ENCODE measurements at places on chromosomes 2 and 18. TPM values are rescaled to one million over a fixed set of nuclear protein-coding genes. Genes with fewer than 3 reads are reported as not detected.

Gene FBXO41
- 1.5 TPM for total RNA-seq

GRCh38 chr2:238351315-238351714 lies 31.0 kb downstream of the TRAF3IP1 start:
- no peak for DNase-seq
- H3K4me3 ChIP-seq, result no peak overlapping the region
- H3K27ac ChIP-seq, result no peak overlapping the region
- no peaks in the 10 kb centered on the region for H3K27me3 ChIP-seq

DNA sequence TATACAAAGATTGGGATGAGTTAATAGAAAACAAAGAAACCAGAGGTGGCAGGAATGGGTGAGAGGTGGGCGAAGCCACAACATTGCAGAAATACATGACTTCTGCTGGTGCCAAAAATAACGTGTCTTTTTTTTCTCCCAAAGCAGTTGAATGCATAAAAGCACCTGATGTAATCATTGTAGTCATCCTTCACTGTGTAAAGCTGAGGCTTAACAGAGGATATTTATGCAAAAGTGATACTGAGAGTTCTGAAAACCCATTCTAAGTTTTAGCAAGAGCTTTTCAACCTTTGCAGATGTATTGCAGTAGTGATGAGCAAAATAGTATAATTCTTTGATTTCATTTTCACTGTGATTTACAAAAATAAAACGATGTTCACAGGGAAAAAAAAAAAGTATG lies 173.0 kb downstream of the PTGR3 start:
- no peaks in the 10 kb centered on the region for H3K36me3 ChIP-seq
- no peak overlapping the region for H3K27ac ChIP-seq
- no peak overlapping the region for H3K4me3 ChIP-seq
- DNase-seq, result no peak
- no peaks in the 10 kb centered on the region for H3K27me3 ChIP-seq

GRCh38 chr2:10544252-10544651 lies 96.1 kb upstream of the ODC1 start:
- peaks cover 12% of the 10 kb centered on the region for H3K27me3 ChIP-seq
- peaks cover 15% of the 10 kb centered on the region for H3K4me1 ChIP-seq
- no peak overlapping the region for H3K27ac ChIP-seq
- DNase-seq, result no peak

Gene AQP4
- total RNA-seq, result 0.09 TPM

- H3K36me3 ChIP-seq, result no peaks in the 10 kb centered on the region
- peaks cover 24% of the 10 kb centered on the region for H3K4me1 ChIP-seq
- H3K4me3 ChIP-seq, result no peak overlapping the region
- no peak overlapping the region for H3K27ac ChIP-seq
- DNase-seq, result no peak
- H3K27me3 ChIP-seq, result no peaks in the 10 kb centered on the region
Measured at GRCh38 chr18:48932462-48932818, 18.3 kb downstream of the SMAD7 start.

- H3K27ac ChIP-seq, result no peak overlapping the region
- H3K4me1 ChIP-seq, result peaks cover 9% of the 10 kb centered on the region
- DNase-seq, result no peak
- H3K27me3 ChIP-seq, result no peaks in the 10 kb centered on the region
Measured at GRCh38 chr2:121890041-121890440, 134.6 kb downstream of the TSN start.

GRCh38 chr2:11030909-11031308 lies 119.2 kb downstream of the KCNF1 start:
- H3K27me3 ChIP-seq, result no peaks in the 10 kb centered on the region
- H3K4me1 ChIP-seq, result no peaks in the 10 kb centered on the region
- no peak for DNase-seq
- H3K36me3 ChIP-seq, result no peaks in the 10 kb centered on the region
